Small intestine (tissue), 16 donors: ENCODE measurements at places on chromosomes 1 and 21. TPM values are rescaled to one million over a fixed set of nuclear protein-coding genes. Genes with fewer than 3 reads are reported as not detected.

- no peak for DNase-seq
Observed at GRCh38 chr1:176963181-176963580, 201.3 kb downstream of the ASTN1 start.

DNA sequence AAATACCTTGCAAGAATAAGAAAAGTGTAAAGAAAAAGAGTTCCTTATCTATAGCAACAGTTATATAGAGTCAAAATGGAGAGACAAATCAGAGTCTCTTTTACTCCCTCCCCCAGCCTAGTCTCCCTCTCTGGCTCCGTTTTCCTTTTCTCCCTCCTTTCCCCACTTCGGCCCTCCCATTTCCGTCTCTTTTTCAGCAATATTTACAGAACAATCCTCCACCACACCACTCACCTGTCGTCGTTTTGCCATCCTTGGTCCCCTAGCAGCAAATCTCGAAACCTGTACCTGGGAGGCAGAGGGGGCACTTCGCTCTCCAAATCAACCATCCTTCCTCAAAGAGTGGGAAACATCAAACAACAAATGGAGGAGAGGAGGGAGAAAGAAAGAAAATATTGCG is 259 bp downstream of the KCNT2 start:
- no peak for DNase-seq

DNA sequence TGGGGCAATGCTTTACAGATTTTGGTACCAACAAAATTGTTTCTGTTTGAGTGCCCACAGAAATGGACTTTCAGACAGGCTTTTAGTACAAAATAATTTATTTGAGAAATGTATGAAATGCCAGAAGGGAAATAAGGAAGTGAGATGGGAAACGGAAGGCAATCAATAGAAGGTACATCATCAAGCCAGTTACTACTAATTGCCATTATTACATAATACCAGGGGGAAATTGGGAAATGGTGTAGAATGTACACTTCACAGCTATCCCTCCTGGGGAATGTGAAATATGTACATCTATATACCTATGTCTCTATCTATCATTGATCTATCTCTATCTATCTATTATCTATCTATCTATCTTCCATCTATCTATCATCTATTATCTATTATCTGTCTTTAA is 264.6 kb upstream of the B3GALT2 start:
- no peak for DNase-seq

DNA sequence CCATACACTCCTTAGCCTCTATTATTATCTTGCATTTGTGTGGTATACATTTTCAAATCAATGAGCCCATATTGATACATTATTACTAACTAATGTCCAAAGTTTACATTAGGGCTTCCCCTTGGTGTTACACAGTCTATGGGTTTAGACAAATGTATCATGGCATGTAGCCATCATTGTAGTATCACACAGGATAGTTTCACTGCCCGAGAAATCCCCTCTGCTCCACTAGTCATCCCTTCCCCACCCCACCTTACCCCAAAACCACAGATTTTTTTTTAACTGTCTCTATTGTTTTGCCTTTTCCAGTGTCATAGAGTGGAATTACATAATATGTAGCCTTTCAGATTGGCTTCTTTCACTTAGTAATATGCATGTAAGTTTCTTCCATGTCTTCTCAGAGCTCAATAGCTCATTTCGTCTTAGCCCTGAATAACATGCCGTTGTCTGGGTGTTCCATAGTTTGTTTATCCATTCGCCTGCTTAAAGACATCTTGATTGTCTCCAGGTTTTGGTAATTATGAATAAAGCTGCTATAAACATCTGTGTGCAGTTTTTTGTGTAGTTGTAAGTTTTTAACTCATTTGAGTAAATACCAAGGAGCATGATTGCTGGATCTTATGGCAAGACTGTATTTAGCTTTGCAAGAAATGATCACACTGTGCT is 86.4 kb upstream of the LYST start:
- no peak for DNase-seq

- no peak for DNase-seq
Observed at GRCh38 chr1:91515994-91516393, 15.3 kb downstream of the CDC7 start.

DNA sequence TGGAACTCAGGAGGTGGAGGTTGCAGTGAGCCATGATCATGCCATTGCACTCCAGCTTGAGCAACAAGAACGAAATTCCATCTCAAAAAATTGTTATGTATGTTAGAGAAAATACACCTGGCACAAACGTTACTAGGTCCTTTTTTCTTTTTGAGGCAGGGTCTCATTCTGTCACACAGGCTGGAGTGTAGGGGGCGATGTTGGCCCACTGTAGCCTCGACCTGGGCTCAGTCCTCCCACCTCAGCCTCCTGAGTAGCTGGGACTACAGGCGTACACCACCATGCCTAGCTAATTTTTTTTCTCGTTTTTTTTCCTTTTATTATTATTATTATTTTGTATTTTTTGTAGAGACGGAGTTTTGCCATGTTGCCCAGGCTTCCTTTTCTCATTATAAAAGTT is 4.4 kb downstream of the HAX1 start:
- no peak for DNase-seq

LTN1 gene
- 3.0 TPM for polyA plus RNA-seq

CD48 gene
- polyA plus RNA-seq: 12.2 TPM
